ENCODE measurements at places on chromosomes 16 and 17. TPM values are rescaled to one million over a fixed set of nuclear protein-coding genes. Genes with fewer than 3 reads are reported as not detected.

The KCNG4 gene
- not detected for total RNA-seq

The HOXB6 gene
- 11.9 TPM for total RNA-seq

The LDHD gene
- total RNA-seq, result 0.98 TPM

The DVL2 gene
- 67.9 TPM for total RNA-seq

The LGALS9B gene
- total RNA-seq, result not detected

The RASL10B gene
- 0.57 TPM for total RNA-seq
